ENCODE measurements at places on chromosomes 7 and 10.
A peak's percentile ranks its signal among the peaks of the same experiment; 100 is the strongest.

GRCh38 chr7:7883394-7883793, 85.2 kb upstream of the GLCCI1 start:
- no peak for DNase-seq

DNA sequence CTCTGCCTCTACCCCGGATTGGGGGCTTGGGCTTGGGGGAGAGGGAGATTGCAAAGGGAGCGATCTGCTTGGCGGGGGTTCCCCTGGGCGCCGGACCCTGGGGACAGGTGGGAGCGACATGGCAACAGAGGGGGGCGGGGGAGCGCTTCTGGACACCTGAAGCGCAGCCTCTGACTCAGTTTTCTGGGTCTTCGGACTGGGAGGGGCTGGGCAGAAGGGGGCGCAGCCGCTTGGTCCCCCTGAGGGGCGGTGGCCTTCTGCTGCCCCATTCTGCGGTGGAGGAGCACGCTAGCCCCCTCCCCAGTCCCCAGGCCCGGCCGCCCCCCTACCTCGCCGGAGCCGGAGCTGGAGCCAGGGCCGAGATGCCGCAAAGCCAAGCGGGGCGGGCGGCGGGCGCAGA, 380 bp downstream of the NAT16 start:
- DNase-seq, result no peak

DNA sequence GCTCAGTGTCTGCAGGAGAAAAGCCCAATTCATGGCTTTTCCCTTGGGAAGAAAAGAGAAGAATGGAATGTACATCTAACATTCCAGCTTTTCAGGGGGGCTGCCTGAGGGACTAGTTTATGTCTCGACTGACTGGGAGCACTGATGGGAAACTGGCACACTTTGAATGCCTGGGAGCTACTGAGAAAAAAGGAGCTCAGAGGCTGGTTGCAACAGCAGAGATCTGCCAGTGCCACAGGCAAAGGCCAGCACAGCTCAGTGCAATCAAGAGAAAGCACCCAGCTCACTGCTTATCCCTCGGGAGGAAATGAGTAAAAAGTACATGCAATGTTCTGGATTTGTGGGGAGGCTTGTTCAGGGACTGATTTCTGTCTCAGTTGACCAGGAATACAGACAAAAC, 226.2 kb downstream of the COBL start:
- DNase-seq, result no peak

DNA sequence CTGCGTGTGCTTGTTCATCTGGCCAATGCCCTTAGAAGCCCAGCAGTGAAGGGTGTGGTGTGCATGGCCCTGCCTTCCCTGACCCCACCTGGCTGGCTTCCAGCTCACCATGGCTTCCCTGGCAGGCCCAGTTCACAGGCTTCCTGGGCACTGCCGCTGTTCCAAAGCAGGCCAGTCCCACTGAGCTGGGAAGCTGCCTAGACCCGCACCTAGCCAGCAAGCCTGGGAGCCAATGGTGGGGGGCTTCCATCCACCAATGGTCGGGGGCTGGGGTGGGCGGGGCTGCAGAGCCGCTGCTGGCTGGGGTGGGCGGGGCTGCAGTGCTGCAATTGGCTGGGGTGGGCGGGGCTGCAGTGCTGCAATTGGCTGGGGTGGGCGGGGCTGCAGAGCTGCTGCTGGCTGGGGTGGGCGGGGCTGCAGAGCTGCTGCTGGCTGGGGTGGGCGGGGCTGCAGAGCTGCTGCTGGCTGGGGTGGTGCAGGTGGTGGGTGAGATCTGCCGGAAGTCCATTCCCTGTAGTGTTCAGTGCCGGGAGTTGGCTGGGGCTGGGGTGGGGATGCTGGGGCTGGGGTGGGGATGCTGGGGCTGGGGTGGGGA, 12.4 kb downstream of the CALY start:
- peak; percentile 66 for DNase-seq

DNA sequence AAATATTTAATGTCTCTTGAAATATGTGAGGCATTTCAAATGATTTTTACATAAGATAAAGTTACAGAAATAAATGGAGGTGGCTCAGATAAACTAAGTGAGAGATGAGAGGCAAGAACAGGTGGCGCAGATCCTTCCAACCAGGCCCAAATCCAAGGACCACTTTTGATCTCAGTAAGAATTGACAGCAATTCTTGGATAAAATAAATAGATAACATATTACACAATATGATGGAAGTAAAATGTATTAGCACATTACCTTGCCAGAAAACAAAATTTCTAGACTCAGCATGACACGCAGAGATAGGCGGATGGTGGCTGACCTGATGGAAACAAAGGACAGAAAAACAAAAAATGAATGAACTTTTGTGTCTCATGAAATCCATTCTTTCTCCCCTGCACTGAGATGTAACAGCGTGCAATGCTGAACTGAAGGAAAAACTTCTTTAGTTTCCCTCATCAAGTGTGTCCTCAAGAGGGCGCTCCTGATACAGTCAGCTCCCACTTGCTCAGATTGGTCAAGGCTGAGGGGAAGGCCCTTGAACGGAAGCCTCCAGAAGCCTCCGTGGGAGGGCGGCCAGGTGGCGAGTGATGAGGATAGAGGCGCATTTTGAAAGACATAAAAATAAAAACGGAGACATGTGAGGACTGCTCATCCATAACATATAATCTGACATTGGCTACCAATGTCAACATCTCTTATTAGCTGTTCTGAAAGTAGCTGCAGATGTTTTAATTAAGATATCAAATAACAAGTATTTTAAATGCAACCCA, 62.8 kb upstream of the GSDME start:
- DNase-seq, result peak; percentile 61

DNA sequence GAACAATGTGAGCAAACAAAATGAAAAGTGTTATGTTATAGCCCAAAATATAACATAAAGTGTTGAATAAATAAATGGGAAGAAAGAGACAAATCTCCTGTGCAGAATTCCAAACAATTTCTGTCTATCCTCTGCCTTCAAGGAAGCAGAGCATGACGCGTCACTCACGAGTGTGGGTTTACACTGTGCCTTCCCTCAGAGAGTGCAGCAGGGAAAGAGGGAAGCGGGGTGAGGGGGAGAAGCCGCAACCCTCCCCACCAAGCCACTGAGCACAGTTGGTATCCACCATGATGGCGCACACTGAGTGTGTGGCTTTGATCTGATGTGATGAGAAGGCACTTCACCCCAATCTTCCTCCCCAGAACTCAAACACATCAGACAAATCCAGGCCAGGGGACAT, 74.8 kb downstream of the PTPRN2 start:
- DNase-seq, result no peak

DNA sequence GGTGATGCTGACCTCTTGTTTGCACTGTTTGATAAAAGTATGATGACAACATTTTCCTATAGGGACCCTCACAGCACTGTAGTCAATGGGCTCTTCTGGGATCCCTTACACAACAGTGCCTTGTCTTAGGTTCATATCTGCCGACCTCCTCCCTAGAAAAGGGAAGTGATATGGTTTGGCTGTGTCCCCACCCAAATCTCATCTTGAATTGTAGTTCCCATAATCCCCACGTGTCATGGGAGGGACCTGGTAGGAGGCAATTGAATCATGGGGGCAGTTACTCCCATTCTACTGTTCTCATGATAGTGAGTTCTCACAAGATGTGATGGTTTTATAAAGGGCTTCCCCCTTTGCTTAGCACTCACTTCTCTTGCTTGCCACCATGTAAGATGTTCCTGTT, 23.1 kb downstream of the ZC3HAV1 start:
- no peak for DNase-seq

DNA sequence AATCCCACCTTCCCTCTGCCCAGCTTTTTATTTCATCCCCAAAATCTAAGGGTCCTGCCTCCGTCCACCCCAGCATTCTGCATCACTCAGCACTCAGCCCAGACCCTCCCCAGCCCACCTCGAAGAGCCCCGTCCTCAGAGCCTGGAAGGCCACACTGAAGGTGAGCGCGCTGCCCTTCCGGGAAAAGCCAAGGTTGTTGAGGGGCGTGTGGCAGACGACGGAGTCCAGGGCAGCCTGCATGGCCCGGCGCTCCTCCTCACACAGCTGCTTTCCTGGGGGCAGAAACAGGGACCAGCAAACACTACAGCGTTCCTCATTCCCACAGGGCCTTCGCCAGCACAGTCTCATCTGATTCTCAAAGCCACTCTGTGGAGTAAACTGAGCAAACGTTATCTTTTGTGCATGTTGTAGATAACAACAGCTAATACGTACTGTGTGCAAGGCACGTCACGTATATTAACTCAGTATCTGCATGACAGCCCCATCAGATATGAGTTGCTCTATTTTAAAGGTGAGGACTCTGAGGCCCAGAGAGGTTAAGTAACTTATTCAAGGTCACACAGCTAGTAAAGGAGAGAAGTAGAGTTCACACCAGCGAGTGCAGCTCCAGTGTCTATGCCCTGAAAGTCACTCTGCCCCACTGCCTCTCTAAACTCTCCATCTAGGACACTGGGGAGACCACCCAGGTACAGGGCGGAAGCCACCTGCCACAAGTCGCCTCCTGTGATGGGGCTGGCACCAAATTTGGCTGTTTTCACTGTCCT, 2.8 kb downstream of the TRAPPC14 start:
- DNase-seq, result no peak

GRCh38 chr7:28573651-28574301, 161.5 kb downstream of the CREB5 start:
- no peak for DNase-seq

DNA sequence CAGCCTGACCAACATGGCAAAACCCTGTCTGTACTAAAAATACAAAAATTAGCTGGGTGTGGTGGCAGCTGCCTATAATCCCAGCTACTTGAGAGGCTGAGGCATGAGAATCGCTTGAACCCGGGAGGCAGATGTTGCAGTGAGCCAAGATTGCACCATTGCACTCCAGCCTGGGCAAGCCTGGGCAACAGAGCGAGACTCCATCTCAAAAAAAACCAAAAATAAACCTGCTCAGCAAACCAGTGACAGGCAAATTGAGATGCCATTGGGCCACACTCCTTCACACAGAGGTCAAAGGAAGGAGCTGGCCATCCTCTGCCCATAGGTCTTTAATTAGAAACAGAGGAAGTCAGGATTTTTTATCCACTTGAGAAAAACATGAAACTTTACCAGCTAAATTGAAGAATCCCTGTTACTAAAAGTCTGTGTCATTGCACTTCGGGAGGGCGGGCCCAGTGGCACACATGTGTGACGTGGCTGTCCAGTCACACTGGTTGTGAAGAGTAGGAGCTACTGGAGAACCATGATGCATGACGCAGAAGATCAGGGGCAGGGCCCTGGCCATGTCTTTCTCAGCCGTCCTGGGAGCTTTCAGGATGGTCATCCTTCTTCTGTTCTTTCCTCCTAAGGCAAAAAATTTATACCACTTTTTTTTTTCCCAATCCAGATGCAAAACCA, 118.3 kb upstream of the ZNF438 start:
- DNase-seq, result no peak

DNA sequence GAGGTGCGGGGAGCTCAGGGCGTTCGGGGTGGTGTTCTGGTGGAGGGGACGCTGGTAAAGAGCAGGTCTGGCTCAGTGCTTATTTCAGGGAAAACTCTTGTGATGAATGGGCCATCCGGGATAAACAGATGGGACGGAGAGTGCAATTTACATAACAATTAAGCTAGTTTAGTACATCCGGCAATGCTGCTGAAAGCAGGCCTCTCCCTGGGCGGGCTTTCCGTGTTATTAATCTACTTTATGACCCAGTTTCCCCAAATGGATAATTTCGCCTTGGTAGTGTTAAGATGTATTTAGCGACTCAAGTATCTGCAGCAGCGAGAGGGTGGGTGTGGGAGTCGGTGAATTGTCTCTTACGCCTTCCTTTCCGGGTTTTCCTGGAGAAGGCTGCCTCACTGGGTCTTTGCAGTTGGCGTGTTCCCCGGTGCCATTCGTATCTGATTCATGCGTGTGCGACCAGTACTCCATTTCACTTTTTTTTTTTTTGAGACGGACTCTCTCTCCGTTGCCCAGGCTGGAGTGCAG, 25.2 kb downstream of the FOXK1 start:
- no peak for DNase-seq

DNA sequence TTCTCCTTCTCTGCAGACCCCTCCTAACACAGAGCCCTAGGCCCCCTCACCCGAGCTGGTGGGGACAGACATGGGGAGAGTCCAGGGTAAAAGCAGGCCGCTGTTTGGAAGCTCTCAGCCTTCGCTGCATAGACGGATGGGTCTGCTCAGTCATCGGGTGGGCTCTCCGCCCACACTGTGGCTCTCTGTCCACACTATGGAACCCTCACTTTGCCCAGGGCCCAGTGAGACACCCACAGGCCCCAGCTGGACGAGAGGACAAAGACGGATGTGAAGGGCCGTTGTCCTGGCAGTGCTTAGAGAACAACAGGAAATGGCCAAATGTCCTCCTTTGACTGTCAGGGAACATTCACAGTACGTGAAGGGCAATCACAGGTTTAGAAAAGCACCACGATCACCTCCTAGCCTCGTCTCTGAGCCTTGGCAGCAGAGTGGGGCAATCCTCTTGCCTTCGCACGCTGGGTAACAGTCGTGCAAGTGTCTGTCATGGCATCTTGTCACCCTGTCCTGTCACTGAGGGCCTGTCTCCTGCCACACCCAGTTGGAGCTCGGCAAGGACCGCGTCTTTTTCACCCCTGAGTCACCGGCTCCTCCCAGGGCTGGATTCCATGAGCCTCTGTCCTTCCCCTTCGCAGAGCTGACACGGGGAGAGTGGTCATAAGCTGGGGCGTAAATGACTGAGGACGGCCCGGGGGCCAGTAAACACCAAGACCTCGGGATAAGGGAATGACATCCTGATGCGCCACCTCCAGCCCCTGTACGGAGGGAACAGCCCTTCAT, 80.6 kb downstream of the PRKAG2 start:
- no peak for DNase-seq

DNA sequence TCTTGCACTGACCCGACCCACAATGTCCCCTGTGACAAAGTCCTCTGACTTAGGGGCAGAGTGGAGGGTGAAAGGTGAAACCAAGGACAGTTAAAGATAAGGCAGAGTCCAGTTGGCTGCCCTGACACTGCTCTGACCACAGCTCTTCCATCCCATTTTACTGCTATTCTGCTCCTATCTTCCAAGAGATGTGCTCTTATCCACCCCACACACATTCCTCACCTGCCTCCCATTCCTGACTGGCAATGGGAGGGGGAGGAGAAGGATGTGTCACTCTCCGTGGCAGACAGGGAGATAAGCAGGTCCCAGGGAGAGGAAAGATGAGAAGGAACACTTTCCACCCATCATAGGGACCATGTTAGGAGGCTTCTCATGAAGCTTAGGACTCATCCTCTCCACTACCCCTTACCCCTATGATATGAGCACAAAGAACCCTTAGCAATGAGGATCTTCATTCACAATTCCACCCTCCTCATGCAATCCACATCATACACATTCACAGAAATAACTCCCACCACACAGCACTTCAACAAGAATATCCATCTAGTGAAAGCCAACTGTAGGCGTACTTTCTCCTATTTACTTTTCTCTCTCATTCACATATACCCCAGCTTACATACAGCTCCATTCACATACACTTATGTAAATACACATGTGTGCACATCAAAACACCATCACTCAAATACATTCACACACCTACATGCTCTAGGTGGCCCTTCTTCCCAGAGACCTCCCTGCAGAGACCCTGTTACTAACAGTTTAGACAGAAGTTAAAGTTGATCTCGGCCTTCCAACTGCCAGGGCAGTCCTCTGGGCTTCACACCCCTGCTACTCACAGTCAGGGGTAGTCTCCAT, 6.6 kb downstream of the SYNPO2L start:
- DNase-seq, result no peak

GRCh38 chr7:124152859-124153692, 120.2 kb upstream of the TMEM229A start:
- no peak for DNase-seq
